T-helper 9 cell (primary cell): ENCODE measurements at places on chromosomes 12 and 14.

DNA sequence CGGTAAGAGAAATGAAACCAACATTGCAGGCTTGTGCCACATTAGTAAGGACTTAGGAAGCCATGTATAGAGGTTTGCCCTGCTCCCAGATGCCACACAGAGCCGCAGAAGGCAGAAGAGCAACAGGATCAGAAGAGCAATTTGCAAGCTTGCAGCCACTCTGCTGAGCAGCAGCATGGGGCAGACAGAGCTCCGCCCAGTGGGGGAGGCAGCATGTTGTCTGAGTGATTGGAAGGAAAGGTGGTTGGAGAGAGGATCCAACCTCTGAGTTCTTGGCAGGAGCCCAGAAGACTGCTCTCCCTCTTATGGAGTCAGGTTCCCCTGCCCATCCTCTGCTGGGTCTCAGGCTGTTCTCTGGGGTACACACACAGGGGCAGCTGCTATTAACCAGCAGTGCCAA, 2.3 kb upstream of the KRT6A start:
- no peak for DNase-seq

DNA sequence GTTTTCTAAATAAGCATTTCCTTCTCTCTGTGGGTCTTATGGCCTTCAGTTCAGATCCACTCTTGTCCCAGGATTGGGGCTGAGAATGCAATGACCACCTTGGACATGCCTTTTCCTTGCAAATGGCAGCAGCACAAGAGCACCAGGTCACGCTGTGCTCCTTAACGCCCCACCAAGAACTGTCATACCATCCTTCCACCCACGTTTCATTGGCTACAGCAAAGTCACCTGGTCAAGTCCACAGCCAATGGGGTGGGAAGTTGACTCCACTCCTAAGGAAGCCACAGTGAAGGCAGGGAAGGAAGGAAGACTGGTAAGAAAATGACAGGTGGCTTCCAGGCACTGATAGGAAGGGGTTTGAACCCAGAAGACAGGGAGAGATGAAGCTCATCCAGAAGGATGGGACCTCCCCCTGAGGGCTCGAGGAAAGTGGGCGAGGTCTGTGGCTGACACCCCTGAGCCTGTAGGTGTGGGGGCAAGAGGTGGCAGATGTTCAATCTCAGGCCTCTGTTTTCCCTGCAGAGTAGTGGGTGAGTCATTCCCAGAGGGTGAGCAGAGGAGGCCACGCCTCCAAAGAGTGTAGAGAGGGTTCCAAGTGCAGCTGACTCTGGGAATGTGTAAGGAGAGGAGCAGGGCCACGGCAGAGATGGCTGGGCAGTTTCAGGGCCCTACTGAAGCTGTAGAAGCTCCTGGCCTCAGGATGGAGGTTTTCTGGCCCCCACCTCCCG, 113.5 kb upstream of the VRK1 start:
- DNase-seq, result no peak

GRCh38 chr14:104291123-104292000, 153.0 kb downstream of the KIF26A start:
- no peak for DNase-seq

GRCh38 chr12:131146173-131146675, 192.5 kb downstream of the ADGRD1 start:
- DNase-seq, result no peak

- DNase-seq, result no peak
Measured at GRCh38 chr12:123089631-123090353, 61.1 kb downstream of the PITPNM2 start.

- no peak for DNase-seq
Measured at GRCh38 chr12:82300611-82301010, 57.6 kb downstream of the CCDC59 start.

- DNase-seq, result peak; percentile 21
Measured at GRCh38 chr14:100239211-100239839, 381 bp downstream of the YY1 start.

- DNase-seq, result no peak
Measured at GRCh38 chr14:73149753-73150152, 13.4 kb downstream of the PSEN1 start.

- no peak for DNase-seq
Measured at GRCh38 chr14:103374121-103374520, 11.1 kb upstream of the MARK3 start.

GRCh38 chr12:54370171-54370730, 6.0 kb upstream of the GPR84 start:
- no peak for DNase-seq

DNA sequence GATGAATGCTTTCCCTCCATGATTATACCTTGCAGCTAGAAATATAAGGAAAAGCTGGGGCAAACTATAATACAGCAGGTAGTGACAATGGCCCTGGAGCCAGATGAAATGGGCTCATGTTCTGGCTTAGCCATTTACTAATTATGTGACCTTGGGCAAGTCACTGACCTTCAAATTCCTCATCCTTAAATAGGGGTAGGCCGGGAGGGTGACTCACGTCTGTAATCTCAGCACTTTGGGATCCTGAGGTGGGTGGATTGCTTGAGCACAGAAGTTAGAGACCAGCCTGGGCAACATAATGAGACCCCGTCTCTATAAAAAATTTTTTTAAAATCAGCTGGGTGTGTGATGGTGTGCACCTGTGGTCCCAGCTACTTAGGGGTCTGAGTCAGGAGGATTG, 155.4 kb downstream of the C12orf75 start:
- no peak for DNase-seq

- DNase-seq, result peak; percentile 87
Measured at GRCh38 chr14:21014761-21015190, 10.1 kb downstream of the NDRG2 start.

DNA sequence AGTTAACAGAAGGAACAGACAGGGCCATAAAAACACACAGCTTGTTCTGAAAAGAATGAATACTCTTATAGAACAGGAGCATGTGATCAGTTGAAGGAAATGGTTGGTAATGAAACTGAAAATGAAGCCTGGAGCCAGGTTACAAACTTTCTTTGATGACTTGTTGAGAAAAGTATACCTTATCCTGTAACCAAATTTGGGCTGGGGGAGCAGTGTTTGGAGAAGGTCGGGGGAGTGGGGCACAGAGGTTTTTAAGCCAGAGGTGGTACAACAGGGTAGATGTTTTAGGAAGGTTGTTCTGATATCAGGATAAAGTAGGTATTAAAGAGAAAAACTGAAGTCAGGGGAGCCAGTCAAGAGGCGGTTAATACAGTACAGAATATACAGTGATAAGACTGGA, 8.2 kb downstream of the GOLT1B start:
- no peak for DNase-seq

DNA sequence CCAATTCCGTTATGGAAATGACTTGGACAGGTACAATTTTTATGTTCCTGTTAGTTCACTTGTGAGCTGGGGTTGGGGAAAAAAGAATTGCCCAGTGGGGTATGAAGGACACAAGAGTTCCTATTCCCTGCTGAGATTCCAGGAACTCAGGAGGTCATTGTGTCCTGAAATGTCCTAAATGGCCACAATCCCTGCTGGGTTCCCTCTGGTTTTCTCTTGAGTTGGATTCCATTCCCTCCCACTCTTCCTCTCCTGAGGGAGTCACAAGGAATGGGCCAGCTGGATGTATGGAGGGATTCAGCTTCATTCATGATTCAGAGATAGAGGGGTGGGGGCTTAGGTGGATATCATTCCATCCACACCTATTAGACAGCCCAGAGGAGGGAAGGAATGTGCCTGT, 34.5 kb upstream of the DCD start:
- DNase-seq, result no peak

DNA sequence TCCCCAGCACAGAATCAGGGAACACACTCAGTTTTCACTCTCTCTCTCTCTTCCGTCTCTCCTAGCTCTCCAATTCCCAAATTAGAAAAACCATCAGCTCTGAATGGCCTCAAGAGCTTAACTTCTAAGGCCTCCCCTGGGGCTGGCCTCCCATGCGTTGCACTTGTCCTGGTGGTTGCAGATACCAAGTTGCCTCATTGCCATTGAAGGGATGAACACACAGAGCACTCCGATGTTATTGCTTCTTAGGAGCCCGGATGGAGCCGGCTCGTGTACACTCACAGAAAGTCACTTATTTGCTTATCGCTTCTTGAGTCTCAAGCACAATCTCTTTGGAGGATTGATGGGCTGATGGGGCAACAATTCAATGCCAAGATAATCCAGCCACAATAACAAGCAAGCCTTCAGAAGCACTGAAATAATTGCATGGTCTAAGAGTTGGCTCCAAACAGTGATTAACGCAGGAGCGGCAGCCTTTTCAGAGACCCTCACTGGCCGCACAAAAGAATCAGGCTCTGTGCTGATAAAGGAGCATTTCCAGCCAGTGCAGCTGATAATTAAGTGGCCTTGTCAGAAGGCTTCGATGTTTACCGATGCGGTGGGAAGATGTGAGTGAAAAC, 175.8 kb upstream of the TMEM132C start:
- no peak for DNase-seq

DNA sequence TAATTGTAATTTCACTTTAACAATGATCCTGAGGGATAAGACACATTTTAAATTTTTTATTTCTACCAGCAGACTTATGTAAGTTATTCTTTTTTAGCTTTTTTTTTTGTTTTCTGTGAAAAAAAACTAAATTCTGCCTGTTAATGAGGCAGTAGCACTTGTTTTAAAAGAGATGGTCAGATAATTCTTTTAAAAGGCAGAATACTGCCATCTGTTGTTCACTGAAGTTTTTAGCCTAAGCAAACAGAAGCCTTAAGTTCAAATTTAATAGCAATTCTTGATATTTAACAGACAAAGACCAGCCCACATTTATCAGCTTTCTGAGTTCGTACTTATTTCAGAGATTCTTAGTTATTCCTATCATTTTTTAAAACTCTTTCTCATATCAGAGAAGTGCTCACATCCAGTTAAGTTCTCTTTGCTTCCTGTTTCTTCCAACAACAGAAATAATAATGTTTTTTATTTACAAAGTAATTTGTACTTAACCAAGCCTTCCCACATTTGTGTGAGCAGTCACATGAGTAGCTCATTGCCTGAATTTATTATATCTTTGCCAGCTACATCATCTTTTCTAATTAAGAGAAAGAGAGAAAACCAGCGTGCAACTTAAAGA, 93.4 kb upstream of the SLCO1C1 start:
- DNase-seq, result no peak

DNA sequence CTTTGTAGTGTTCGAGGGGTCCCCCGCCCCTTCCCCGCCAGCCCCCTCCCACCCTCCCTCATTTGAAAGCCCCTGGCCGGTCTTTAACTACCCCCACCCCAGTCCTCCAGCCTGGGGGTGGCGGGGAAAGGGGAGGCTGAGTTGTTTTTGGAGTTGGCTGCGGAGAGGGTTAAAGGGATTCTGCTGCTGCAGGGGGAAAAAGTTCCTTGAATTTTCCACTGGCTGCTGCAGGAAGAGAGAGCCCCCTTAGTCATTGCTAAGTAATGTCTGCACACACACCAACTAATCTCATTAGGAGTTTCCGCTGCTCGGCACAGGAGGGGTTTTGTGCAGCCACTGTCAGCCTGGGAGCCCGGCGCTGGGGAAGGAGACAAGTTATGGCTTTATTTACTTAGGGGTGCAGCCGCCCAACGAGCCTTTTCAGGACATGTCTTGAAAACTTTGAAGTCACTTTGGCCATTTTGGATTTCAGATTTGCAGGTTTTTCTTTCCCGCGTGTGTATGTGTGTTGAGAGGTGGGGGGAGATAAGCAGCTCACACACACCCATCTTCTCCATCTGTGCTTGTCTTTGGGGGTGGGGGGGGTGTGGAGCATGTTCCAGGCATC, 1.8 kb downstream of the ELK3 start:
- DNase-seq, result peak; percentile 40

- no peak for DNase-seq
Measured at GRCh38 chr14:102958461-102958860, 36.0 kb downstream of the AMN start.

GRCh38 chr14:48805315-48805714, 780.9 kb downstream of the RPS29 start:
- no peak for DNase-seq
